ENCODE measurements at places on chromosomes 1 and 21.

DNA sequence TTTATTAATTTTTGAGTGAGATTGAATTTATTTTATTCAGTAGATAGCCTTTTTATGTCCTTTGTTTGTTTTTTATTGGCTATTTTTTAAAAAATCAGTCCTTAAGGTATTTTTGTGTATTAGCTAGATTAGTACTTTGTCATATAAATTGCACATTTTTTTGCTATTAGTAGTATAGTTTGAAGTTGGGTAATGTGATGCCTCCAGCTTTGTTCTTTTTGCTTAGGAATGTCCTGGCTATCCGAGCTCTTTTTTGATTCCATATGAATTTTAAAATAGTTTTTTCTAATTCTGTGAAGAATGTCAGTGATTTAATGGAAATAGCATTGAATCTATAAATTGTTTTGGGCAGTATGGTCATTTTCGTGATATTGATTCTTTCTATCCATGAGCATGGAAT lies 80.4 kb downstream of the MAN1A2 start:
- no peak for DNase-seq

DNA sequence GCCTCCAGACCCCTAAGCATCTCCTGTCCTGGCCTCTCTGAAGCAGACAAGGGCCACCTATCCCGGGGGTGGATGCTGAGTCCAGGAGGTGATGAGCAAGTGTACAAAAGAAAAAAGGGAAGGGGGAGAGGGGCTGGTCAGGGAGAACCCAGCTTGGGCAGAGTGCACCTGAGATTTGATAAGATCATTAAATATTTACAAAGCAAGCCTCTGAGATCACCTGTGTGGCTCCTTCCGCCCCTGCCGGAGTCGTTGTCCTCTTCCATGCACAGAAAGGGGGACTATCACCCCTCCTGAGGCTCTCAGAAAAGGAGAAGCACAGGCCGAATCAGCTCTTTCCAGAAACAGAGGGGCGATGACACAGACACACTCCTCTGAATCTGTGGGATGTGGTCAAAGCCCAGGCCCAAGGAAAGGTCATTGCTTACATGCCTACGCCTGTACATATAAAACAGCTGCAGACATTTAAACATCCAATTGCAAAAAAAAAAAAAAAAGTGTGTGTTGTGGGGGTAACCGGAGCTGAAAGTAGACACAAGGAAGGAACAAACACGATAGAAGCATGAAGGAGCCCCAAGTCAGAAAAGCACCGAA lies 30.9 kb downstream of the PRSS38 start:
- DNase-seq, result peak; percentile 18

DNA sequence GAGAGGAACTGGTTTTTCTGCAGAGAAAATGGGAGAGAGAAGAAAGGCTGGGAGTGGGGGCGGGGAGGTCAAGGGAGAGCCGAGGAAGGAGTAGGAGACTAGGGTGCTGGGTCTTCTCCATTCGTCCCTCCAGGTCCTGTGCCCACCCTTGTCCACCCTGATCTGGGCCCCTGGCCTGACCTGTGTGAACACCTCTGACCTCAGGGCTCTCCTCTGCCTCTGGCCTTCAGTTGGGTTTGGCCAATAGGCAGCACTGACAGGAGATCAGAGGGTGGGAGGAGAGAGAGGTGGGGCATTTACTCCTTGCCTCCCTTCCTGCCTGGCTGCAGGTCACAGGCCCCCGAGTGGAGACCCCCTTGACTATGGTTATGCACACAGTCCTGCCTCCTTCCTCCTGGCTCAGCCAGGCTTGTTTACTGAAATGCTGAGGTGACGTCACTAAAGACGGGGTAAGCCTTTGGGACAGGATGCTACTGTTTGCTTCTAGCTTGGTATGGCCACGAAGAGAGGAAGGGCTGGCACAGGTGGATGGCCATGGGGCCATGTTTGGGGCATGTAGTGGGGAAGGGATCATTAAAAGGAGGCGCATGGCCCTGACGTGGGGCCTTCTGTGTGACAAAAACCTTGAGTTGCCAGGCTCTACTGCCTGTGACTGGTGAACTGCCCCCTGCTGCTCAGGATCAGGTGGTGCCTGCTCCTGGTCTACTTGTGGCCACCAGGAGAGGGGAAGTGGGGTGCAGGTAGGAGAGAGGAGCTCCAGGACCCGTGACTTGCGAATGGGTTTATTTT lies 248.7 kb upstream of the CSF3R start:
- no peak for DNase-seq

DNA sequence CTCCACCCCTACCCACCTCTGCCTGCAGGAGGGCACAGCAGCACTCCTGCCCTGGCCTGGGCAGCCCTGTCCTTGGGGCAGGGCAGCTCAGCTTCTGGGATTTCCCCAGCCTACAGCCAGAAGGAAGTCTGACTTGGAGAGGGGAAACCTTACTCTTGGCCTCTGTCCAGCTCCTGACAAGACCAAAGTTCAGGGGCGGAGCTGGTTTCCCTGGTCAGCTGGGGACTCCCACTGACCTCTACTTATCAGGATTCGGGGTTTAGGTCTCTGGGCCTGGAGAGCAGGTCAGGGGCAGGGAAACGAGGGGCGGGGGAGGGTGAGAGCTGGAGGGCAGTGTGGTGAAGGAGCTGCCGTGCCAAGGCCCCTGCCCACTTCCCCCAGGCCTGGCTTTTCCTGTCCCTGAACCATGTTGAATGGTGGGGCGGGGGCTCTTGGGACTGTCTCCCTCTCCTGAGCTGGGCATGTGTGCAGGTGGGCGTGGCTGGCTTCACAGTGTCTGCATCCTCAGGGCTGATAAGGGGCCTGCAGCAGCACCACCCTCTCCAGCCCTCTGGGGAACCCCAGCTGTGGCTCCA lies 16.8 kb upstream of the ETV3 start:
- peak; percentile 43 for DNase-seq

DNA sequence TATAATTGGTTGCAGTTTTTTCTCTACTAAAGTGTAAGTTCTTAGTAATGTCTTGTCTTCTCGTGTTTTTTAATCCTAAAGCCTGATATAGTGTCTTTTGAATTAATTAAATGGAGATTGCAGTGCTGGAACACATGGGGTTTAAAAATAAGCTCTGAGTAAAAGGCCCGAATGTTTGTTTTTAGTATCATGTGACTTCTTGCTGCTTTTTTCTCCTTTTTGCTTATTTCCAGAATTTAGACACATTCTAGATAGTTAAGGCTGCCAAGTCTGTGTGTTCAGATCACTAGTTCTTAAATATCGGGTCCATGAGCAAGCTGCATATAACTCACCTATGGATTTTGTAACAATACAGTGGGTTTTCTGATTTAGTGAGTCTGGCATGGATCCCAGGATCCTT lies 27.5 kb downstream of the KCTD3 start:
- DNase-seq, result peak; percentile 34

DNA sequence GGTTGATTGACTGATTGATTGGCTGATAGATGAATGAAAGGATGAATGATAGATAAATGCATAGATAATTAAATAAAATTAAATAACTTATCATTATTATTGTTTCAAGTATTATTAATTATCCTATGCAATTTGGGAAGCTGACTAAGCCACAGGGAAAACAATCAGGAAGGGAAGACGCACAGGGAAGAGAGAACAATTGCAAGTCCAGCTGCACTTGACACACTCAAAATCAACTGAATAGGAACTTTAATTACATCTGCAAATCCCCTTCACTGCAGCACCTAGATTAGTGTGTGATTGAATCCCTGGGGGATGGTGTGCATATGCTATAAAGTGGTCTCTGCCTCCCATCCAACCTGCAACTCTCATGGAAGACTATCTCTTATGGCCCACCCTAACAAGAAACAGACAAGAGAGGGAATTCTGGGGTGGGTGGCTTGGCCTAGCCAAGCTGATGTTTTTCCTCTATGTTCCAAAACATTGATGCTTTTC lies 161.1 kb upstream of the FGGY start:
- DNase-seq, result no peak

Measured in PC-3 (cell line).